ENCODE measurements at places on chromosomes 11 and 22.
A peak's percentile ranks its signal among the peaks of the same experiment; 100 is the strongest.

- DNase-seq, result no peak
These were observed 403.9 kb upstream of the ANO3 start for GRCh38 chr11:25928076-25928475.

GRCh38 chr11:70944636-70945035, 307.7 kb downstream of the SHANK2 start:
- no peak for DNase-seq

DNA sequence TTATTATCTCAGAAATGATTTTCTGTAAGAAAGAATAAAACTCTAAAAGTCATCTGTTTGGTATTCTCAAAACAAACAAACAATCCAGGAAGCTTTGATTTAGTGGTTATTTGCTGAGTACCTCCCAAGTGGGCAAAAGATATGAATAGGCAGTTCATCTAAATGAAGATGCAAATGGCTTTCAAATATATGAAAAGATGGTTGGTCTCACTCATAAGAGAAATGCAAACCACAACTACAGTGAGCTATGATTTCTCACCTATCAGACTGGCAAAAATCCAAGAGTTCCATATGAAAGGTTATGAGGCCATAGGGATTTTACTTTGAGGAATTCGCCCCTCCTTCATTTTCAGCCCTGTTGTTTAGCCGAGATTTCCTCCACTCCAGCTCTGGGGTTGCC, 11.3 kb upstream of the P2RY2 start:
- no peak for DNase-seq

- no peak for DNase-seq
These were observed 160.2 kb downstream of the IGLL1 start for GRCh38 chr22:23419931-23420330.

DNA sequence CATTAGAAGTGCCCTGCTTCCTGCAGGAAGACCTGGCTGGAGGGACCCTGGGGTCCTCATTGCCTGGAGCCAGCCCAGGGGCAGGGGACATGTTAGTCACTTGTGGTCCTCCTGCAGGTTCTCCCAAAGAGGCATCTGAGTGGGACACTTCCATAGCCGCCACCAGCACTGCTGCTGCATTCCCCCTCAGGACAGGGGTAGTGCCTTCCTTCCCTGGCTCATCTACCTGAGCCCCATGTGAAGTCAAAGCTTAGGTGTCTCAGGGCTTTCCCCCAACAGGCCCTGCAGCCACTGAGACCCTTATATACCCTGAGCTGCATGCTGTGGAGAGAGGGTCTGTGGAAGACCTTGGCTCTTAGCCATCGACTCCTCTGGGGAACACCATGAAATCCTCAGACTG, 45.0 kb upstream of the VPREB1 start:
- DNase-seq, result peak; percentile 52

- DNase-seq, result no peak
These were observed 299.9 kb downstream of the DCDC1 start for GRCh38 chr11:31069447-31070205.

DNA sequence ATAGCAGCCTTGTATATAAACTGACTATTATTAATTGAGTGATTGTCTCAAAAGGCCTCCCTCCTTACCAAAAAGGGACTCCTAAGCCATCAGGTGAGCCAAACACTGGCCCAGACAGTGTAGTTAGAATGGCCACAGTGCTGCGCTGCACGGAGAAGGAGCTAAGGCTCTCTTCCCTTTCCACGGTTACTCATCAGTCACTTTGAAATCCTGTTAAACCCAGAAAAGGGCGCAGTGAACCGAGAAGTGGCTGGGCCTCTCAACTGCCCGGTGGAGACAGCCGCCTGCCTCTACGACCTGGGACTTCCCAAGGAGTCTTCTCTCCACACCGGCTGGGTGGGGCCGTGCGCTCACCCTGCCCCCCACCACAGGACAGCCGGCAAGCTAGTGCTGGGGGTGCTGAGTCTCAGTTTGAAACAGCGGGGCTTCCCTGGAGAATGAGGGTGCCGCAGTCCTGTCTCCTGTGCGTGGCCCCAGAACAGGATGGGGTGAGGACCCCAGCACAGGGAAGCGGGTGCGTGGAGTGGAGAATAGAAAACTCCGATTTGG, 1.3 kb downstream of the MYH9 start:
- DNase-seq, result peak; percentile 85

DNA sequence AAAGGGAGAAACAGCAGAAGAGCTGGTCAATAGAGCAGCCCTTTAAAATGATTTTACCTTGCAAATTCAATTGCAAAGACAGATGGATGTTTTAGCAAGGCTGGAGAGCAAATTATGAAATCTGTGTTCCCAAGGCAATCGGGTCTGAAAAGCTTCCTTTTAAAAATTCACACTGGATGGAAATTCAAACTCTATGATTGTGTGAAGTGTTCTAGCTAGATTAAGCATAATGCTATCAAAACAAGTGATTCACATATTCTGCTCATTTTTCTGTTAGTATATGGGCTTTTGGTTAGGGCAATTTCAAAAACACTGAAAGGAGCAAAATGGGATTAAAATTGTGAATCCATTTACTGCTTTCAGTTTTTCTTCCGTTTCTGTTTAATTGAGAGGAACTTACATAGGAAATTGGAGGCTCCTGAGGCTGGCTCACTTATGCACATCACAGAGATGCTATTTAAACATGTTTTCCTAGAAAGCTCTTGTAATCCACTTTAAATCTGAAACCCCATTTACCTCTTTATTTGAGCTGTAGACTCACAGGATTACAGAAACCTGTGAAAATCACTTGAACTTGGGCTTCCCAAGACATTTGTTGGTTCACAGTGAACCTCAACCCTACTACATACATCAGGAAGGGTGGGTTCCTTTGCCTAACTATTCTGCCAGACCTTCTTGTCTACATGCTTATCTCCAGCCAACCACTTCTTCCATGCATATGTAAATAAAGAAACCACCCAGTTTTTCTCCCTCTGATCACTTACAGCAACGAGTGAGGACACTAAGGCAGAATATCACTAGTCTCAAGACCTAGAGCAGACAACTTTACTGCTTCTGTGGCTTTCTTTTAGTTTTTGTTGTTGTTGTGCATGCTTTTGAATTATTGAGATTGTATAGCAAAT, 201.9 kb upstream of the PITPNB start:
- no peak for DNase-seq

DNA sequence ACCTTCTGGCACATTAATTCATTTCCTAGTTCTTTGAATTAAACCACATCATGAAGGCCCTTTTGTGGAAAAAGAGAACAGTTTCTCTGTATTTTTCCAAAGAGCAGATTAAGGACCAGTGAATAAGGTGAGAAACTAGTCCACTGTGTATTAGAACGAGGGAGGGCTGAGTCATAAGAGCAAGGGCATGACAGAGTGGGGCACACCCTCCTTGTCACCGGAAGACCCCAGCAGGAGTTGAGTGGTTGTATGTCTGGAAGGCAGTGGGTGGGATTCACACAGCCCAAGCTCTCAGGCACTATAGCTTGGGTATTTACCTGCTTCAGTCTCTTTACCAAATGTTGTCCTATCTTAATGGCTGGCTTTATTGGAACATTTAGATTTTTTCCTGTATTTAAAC, 86.8 kb downstream of the BMAL1 start:
- DNase-seq, result no peak

GRCh38 chr11:1630271-1630670, 696 bp downstream of the KRTAP5-5 start:
- DNase-seq, result no peak

- DNase-seq, result no peak
These were observed 2.6 kb upstream of the NLRP10 start for GRCh38 chr11:7967826-7968225.

- DNase-seq, result no peak
These were observed 70.0 kb downstream of the RBX1 start for GRCh38 chr22:41021061-41021612.

GRCh38 chr11:109526931-109527330, 104.9 kb downstream of the C11orf87 start:
- no peak for DNase-seq

DNA sequence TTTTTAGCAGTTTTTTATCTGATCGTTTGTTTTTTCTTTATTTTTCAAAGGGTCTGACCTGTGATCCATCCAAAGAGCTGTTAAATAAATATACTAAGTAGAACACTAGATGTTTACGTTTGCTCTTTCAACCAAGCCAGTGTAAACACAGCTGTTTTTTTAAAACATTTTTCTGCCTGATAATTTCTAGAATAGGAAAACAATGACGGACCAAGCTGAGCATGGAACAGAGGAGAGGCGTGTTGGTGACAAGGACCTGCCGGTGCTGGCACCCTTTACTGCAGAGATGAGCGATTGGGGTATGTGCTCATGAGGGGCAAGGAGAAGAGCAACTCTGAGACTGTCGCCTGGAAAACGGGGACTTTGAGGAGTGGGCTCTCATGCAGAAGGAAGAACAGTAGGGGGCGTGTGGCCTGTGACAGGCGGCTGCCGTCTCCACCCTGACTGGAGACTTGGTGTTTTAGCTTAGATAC, 28.6 kb upstream of the PANX2 start:
- no peak for DNase-seq

GRCh38 chr11:64605244-64605560, 14.2 kb downstream of the SLC22A12 start:
- DNase-seq, result no peak

- no peak for DNase-seq
These were observed 1.7 kb downstream of the TOM1 start for GRCh38 chr22:35301372-35301874.

GRCh38 chr11:64996710-64997380, at the start of gene BATF2:
TSS of gene BATF2 (minus strand) at chr11:64996971. CDS start at chr11:64996914, 57 bp downstream.
- DNase-seq, result peak; percentile 62

DNA sequence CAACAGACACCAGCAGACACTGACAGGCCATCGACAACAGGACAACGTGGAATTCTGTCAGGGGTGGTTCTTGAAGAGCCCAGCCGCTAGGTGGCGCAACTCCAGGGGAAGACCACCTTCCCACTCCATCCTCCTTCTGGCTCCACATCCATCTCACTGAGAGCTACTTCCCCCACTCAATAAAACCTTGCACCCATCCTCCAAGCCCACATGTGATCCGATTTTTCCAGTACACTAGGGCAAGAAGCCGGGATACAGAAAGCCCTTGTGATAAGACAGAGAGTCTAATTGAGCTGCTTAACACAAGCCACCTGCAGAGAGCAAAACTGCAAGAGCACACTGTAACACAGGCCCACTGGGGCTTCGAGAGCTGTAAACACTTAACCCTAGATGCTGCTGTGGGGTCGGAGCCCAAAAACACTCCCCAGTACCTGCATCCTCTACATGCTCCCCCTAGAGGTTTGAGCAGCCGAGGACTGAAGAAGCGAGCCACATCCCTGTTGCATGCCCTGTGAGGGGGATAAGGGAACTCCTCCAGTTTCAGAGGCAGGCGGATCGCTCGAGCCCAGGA, 11.5 kb upstream of the RAB39A start:
- no peak for DNase-seq

DNA sequence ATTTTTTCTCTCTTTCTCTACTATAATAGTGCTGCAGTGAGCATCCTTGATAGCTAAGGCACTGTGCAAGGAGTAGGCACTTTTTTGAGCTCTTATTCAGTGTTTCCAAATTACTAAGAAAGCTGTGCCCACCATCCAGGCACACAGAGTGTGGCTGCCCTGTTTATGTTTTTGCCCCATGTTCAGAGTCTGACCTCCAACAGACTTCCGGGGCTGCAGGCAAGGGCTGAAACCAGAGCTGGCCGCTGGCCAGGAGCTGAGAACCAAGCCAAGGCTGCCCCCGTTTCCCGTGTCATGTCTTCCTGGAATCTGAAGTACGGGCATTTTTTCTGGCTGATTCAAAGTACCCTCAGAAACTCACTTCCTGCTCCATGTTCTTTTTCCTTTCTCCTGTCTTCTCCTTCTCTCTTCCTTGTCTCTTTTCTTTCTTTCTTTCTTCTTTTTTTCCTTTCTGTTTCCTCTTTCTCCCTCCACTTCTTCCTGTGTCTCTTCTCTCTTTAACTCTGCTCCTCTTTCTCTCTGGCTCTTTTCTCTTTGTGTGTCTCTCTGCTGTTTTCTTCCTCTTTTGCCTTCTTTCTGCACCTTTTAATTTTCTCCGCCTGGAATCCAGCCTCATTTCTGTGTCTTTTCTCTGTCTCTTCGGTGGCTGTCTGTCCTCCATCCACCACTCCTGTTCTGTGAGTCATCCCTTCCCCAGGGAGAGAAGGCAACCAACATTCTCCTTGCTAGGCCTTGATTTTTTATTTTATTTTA, 17.0 kb upstream of the KCTD14 start:
- DNase-seq, result peak; percentile 59

GRCh38 chr11:15228331-15228849, 113.7 kb downstream of the INSC start:
- DNase-seq, result no peak

DNA sequence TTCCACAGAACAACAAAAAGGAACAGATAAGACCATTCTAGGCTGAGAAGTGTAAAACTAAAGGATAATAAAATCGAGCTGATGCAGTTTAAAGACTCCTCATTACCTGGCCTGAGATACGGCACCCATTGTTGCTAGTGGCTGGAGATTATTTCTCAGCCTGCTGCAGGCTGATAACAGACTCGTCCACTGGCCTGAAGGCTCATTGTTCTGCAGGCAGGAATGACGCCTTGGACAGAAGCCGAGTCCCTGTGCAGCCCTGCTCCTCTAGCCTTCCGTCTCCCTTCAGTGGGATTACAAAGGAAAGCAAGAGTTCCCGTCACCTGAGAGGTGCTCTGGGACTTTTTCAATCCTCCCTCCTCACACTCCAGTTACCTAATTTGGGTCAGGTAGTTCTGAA, 1065.3 kb downstream of the OPCML start:
- DNase-seq, result no peak

GRCh38 chr11:132895340-132895739, 637.0 kb downstream of the OPCML start:
- no peak for DNase-seq

GRCh38 chr11:116862185-116862584, 24.8 kb upstream of the APOA1 start:
- no peak for DNase-seq

- DNase-seq, result no peak
These were observed 1029.9 kb downstream of the BRD1 start for GRCh38 chr22:48797731-48798130.

DNA sequence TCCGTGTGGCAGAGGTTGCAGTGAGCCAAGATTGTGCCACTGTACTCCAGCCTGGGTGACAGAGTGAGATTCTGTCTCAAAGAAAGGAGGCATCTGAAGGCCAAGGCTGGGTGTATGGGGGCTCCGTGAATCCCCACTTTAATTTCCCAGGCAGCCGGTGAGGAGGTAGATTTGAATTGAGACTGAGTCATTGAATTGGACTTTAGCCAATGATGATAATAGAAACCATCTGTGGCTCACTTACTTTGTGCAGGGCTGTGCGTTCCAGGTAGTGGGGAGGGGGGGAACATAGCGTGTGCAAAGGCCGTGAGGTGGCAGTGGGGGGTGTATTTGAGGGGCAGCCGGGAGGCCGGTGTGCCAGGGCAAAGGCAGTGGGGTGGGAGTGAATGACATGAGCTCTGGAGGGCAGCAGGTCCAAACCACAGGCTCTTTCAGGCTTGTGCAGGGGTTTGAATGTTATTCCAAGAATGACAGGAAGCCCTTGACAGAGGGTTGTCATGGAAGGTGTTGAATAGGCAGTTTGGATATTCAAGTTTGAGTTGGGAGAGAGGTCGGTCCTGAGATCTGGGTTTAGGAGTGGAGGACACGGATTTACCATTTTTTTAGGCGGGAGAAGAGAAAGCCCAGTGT, 6.1 kb downstream of the ARHGAP8 start:
- DNase-seq, result no peak

- no peak for DNase-seq
These were observed 7.7 kb downstream of the ARAP1 start for GRCh38 chr11:72744474-72744873.
